ENCODE measurements at places on chromosomes 13 and 19.

DNA sequence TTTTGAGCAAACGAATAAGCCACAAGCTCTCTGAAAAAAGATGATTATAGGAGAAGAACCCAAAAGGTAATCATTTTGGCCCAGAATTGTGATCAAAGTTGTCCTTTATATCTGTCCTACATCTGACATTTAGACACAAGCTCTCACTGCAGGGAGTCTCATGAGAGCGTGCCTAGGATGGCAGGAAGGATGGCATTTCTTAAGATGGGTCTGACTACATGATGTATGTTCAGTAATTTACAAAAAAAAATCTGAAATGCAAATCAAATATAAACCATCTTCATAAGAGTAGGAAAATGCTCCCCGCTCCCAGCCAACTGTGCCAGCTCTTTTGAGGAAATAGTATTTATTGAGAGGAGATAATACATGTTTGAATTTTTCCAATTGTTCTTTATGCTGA, 81.0 kb upstream of the MBNL2 start:
- DNase-seq: no peak

- no peak for DNase-seq
These were observed 156.2 kb downstream of the SIPA1L3 start for GRCh38 chr19:38062959-38063761.

GRCh38 chr13:33204130-33204927, 81.2 kb downstream of the STARD13 start:
- DNase-seq: no peak

GRCh38 chr13:52811841-52812240, 36.6 kb downstream of the PCDH8 start:
- no peak for DNase-seq

DNA sequence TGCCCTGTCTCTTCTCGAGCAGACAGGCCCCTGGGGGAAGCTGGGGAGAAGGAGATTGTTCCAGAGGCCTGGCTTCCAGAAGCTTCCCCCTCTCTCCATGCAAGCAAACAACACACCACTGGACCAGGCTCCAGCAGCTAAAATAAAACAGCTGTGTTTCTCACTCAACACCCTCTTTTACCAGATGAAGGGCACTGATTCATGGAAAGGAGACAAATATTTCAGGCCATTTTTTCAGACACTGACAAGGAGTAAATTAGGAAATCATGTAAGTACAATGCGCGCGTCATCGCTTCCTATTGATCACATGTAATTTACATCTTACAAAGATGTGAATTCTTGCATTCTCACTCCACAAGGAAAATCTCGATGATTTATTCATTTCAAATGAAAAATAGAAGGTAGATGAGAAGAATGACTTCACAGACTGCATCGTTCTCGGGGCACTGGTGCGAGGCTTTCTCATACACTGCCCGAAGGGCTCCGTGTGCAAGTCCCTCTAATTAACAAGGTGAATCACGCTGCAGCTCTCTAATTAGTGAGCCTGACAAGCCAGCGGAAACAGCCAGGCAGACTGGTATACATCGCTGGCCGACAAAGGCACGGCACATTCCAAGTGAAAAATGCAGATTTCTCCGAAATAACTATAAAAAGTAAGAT, 153.6 kb downstream of the KCTD15 start:
- DNase-seq: no peak

DNA sequence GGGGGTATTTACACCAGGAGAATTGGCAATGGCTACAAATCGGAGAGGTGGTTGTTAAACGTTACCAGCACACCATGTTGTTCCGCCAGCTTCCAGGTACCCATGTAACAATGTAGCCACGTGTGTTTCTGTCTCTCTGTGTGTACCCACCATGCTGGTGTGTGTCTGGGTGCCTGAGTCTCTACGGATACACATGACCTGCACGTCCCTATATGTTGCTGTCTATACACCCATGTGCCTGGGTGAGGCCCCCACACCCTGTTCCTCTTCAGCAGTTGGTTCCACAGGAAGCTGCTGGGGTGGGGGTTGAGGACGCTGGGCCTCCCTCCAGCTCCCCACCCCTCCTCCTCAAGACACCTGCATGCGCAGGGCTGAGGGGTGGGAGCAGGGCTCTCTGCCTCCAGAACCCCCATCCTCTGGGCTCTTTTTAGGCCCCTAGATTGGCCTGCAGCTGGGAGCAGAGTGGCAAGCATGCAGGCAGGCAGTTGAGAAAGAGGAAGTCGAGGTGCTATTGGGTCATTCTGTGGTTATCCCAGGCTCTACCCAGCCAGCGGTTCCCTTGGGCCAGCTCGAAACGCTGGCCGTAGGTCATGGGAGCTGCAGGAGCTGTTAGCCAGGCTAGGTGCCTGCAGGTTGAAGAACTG, at the start of gene ARHGEF18:
Gene ARHGEF18 (plus strand): TSS at position 351 of the 644 bp plus-strand sequence. CDS start 13,954 bp downstream, outside the sequence.
- DNase-seq: peak; percentile 47

- no peak for DNase-seq
These were observed 244.2 kb downstream of the NHLRC3 start for GRCh38 chr13:39282400-39282972.

DNA sequence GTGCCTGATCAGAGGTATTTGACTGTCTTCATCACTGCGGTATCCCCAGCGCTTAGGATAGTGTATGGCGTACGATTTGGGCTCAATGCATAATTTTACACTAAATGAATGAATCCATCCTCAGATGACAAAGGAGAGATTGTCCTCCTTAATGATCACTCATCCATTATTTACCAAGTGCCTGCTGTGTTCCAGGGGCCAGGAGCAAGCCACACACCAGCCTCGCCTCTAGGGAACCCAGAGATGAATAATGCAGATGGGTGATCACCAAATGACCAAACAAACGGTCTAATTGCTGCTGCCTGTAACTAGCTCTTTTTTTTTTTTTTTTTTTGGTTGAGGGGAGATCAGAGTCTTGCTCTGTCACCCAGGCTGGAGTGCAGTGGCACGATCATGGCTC, 5.9 kb upstream of the GPR32 start:
- DNase-seq: no peak

DNA sequence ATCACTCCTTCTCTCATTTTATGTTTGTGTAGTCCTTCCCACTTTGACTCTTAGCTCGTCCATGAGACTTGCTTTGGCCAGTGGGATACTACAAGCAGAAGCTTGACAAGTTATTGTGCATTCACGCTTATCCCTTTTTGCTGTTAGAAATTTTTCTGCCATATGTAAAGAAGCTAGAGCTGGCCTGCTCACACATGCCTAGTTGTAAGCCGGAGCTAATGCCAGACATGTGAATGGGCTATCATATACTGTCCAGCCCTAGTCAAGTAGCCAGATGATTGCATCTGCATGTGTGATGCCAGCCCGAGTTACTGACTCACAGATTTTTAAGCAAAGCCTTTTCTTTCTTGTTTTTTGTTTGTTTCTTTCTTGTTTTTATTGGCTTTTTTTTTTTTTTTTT, 460.7 kb downstream of the TDRD3 start:
- no peak for DNase-seq

DNA sequence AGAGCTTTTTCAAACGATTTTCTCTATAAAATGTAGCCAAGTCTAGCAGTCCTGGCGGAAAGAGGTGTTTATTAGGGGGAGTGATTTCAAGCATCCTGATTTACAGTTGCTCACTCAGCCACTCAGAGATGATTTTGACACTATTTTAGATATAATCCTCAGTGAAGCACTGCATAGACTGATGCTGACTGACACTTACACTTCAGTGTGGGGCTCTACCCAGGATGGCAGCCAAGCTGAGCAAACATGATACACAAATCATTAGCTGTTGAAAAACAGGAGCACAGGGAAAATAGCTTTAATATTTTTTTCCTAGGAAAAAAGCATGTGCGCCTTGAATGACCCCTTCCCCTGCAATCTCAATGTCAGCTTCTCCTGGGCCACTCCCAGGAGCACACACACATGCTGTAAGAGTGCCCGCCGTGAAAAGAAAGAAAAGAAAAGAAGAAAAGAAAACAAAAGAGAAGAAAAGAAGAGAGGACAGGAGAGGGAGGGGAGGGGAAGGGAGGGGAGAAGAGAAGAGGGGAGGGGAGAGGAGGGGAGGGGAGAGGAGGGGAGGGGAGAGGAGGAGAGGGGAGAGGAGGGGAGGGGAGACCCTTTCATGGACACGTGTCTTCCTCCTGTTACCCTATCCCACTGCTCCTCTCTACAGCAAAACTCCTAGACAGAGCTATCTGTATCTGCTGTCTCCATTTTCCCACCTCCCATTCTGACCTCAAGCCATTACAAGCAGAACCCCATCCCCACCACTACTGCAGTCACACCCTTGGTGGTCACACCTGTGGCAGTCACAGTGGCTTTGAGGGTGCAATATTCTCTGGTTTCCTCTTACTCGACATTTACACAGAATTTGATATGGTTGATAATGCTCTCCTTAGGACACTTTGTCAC, 36.4 kb downstream of the RCBTB2 start:
- DNase-seq: no peak

GRCh38 chr19:42424712-42425131, 2.5 kb downstream of the LIPE start:
- DNase-seq: no peak

DNA sequence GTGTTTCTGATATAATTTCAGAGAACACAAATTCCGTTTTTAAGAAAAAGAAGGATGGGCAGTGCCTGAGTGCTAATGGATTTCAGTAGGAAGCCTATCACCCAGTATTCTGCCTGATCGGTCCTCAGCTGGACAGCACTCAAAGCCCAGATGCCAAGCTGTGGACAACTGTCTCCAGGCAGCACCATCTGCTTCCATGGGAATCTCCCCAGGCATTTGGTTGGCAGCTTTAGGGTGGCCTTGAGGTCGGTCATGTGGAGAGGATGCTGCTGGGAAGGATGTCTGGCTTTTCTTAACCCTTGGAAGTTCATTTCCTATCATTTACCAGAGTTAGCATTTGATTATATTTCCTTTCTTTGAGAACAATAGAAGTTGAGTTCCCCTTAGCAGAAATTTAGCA, 311.7 kb downstream of the TBC1D4 start:
- DNase-seq: no peak

DNA sequence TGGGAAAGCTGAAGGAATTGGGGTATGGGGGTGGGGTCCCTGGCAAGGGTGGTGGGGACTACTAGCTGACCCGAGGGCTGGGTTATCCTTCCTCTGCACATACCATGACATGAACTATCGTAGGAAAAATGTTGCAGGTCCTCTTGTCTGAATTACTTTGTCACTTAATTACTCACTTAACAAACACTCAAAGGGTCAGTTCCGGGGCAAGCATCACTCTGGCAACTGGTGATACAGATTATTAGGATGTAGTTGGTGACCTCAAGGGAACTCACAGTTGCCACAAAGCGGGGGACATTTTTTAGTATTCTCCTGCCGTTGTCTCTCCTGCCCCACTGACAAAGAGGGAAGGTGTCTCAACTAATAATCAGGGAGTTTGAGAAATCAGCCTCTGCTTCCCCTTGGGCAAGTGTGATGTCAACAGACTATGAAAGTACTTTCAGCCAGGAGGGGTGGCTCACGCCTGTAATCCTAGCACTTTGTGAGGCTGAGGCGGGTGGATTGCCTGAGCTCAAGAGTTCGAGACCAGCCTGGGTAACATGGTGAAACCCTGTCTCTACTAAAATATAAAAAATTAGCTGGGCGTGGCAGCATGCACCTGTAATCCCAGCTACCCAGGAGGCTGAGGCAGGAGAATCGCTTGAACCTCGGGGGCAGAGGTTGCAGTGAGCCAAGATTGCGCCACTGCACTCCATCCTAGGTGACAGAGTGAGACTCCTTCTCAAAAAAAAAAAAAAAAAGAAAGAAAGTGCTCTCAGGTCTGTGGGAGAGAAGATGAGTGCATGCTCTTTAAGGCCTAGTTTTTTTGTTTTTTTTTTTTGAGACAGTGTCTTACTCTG, 10.3 kb downstream of the DNAJB1 start:
- no peak for DNase-seq

GRCh38 chr19:32269831-32270230, 75.6 kb upstream of the ZNF507 start:
- no peak for DNase-seq

- DNase-seq: no peak
These were observed 391.9 kb downstream of the COG6 start for GRCh38 chr13:40047322-40047771.

GRCh38 chr13:36806102-36806501, 12.9 kb upstream of the RFXAP start:
- no peak for DNase-seq

- DNase-seq: no peak
These were observed 45.3 kb upstream of the SERTM1 start for GRCh38 chr13:36628377-36629056.

DNA sequence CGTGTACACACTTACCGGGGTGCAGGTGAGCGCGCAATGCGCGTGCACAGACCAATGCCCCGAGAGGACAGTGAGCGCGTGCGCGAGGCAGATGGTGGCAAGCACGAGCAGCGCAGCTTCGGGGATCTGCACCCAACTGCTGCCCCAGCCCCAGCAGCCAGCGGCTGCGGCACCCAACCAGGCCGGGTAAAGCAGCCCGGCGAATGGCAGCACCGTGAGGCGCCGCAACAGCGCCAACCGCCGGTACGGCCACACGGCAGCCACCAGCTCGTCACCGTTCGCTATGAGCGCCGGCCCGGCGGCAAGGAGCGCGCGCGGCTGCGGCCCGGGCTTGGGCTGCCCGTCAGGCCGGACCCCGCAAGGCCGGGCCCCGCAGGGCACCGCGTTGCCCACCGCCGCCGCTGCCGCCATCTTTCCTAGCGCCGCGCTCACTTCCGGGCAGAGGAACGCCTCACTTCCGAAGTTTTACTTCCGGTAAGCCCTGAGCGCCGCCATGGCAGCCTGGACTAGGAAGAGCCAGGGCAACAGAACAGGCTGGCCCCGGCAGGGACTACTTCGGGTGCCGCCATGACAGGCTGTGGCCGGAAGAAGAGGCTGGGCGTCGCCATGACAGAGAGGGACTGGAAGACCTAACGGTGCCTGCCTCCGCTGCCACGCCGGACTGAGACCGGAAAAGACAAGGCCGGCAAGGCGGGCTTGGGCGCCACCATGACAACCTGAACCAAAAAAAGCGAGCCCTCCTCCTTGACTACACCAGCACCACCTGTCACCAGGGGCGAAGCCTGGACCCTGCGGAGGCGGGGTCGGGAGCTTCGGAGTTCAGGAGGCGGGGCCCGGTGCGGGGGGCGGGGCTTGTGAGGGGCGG, at the start of gene ATP13A1:
Gene ATP13A1 (minus strand): TSS at position 421 of the 865 bp plus-strand sequence. CDS start 10 bp downstream, at position 411.
- peak; percentile 89 for DNase-seq
